GM19239 (cell line): ENCODE measurements at places on chromosomes 3 and 15.
A peak's percentile ranks its signal among the peaks of the same experiment; 100 is the strongest.

- peak; percentile 48 for DNase-seq
These were observed 356.8 kb downstream of the FOXP1 start for GRCh38 chr3:71226565-71227269.

GRCh38 chr3:139421040-139421439 is 31.6 kb upstream of the COPB2 start:
- no peak for DNase-seq

GRCh38 chr3:134610432-134611385 is 40.1 kb downstream of the KY start:
- no peak for DNase-seq

DNA sequence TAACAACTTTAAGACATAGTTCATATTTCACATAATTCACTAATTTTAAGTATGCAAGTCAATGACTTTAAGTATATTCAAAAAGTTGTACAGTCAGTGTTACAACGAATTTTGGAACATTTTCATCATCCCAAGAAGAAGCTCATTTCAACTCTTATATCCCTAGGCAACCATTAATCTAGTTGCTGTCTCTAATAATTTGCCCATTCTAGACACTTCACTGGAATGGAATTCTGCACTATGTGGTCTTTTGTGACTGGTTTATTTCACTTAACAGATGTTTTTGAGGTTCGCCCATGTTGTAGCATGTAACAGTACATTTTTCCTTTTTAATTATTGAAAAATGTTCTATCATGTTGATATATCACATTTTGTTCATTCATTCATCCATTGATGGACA is 104.2 kb upstream of the SPRED1 start:
- no peak for DNase-seq

GRCh38 chr3:171251835-171252234 is 208.4 kb downstream of the TNIK start:
- no peak for DNase-seq

DNA sequence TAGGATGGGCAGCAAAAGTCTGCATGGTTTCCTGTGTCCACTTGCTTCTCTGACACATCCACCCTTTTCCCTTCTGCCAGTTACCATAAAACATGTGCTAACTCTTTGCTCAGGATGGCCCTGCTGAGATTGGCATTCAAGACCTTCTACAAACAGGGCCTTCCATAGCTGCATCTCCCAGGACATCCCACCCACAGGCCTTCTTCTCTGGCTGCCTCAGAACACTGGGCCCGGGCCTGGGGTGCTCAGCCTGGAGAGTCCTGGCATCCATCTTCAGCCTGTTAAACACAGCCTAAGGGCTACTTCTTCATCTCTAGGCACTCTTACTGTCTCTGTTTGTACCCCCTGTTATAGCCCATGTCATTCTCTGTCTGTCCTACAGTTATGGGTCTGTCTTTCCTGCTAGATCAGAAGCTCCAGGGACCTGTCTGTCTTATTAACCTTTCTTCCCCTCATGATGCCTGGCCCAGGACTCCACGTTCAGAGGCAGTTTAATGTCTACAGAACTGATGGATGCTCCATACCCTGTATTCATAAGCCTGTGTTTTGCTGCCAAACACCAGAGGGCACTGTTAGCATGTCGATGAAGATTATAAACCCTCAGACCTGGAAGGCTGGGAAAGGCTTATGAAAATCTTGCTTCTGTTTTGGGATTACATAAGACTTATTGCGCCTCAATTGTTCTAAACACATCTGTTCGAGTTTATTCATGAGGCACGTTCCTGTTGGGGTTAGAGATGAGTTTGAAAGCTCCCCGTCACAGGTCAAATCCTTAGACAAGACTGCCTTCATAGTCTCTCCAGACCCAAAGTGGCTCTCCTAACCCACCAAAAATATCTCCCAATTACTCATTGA is 16.5 kb downstream of the SEMA3G start:
- DNase-seq = no peak
